Activated CD8-positive, alpha-beta memory T cell treated with anti-CD3 and anti-CD28 coated beads, Interleukin-2, amount 50 U/mL, for 48 hours (primary cell): ENCODE measurements at places on chromosomes 16 and 17.

DNA sequence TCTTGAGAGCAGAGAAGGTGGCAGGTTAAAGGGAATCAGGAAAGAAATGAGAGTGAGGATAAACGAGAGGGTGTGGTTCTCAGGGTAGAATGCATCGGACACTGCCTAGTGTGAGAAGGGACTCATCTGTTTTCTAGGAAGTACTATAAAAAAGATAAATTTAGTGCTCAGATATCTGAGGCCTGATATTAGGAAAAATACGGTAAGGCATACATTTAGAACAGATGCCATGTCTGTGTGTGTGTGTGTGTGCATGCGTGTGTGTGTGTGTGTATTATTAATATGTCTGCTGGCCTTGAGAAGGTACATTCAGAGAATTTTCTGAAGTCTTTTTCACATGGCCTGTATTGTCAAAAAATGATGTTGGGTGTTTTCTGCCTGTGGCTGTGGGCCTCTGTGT is 414.8 kb downstream of the MAF start:
- DNase-seq, result no peak

DNA sequence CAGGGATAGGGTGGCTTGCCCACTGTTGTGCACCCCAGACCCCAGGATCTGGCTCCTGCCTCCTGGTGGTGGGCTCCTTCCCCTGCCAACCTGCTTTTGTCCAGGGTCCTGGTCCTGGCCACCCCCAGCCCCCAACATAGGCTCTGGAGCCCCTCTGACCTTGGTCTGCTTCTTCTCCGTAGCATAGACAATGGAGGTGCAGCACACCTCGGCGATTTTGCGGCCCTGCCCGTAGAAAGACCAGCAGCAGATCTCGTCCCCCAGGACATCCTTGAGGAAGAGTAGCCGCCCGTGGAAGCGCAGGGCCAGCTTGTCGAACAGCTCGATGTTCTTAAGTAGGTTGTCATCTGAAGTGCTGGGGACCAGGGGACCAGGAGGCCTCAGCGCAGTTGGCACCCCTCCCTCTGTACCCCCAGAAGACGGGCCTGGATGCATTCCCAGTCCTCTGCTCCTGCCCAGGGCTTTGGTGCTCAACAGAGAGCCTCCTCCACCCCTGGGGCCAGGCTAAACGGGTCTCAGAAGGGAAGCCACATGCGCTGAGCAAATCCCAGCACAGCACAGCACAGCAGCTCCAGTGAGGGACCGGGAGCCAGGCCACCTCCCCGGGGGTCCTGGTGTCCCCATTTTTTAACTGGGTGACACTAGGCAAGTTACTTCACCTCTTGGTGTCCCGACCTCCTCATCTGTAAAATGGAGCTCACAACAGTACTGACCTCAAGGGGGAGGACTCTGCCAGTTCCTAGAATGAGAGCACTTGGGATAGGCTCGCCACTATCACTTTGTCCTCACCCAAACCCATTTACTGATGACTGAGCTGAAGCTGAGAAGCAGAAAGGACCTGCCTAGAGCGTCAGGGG is 10.8 kb downstream of the ASPHD1 start:
- no peak for DNase-seq

- peak; percentile 98 for DNase-seq
Measured at GRCh38 chr17:29293890-29294579, at the start of gene NUFIP2. TSS of gene NUFIP2 (minus strand) at chr17:29294148. CDS start at chr17:29294059, 89 bp downstream.

DNA sequence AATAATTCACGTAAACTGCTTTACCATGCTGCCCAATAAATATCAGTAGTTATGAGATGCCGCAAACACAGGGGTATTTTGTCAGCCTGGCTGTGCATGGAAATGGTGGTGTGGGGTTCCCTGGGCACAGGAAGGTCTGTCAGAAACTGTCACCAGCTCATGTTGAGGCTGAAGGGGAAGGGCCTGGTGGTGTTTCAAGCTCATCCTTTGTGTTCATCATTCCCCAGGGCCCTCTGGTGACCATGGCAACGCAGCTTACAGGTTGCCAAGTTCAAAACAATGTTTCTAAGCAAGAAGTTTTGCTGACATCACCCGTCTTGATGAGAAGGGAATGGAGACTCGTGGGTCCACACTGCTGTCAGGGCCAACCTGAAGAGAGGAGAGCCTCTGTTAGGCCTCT is 348.9 kb upstream of the C16orf82 start:
- no peak for DNase-seq

DNA sequence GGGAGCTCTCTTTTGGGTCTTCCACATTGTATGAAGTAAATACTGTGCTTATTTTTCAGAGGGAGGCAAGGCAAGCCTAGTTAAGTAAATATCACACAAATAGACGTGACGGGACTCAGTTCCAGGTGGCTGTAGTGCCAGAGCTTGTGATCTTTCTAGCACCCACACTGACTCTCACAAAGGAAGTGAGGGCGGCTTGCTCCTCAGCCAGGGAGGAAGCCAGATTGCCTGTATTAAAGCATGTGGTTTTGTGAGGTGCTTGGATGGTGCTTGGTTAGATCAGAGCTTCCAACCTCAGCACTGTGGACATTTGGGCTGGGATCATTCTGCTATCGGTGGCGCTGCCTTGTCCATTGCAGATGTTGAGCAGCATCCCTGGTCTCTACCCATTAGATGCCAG is 80.1 kb downstream of the VAT1L start:
- no peak for DNase-seq

DNA sequence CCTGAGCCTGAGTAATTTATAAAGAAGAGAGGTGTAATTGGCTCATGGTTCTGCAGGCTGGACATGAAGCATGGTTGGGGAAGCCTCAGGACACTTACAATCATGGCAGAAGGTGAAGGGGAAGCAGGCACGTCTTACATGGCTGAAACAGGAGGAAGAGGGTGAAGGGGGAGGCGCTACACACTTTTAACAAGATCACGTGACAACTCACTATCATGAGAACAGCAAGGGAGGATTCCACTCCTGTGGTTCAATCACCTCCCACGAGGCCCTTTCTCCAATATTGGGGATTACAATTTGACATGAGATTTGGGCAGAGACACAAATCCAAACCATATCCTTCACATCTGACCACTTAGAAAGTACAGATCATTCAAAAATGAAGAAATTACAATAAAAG is 110.6 kb upstream of the SHISA6 start:
- no peak for DNase-seq

DNA sequence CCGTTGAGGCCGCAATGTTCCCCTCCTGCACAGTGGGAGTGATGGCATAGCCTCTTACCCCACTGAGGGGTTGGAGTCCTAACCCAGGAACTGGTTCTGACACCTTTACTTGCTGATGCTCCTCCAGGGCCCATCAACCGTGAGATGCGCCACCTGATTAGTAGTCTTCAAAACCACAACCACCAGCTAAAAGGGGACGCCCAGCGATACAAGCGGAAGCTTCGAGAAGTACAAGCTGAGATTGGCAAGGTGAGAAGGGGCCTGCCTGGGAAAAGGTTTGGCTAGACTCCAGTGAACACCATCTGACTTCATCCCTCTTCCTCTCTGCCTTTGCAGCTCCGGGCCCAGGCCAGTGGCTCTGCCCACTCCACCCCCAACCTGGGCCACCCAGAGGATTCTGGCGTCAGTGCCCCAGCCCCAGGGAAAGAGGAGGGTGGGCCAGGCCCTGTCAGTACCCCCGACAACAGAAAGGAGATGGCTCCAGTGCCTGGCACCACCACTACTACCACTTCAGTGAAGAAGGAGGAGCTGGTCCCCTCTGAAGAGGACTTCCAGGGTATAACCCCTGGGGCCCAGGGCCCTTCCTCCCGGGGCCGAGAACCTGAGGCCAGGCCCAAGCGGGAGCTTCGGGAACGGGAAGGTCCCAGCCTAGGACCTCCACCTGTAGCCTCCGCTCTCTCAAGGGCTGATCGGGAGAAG is 5.8 kb downstream of the RNF40 start:
- no peak for DNase-seq

- DNase-seq, result no peak
Measured at GRCh38 chr17:1898332-1898731, 68.5 kb downstream of the RPA1 start.

- no peak for DNase-seq
Measured at GRCh38 chr16:80875616-80876015, 71.2 kb upstream of the CDYL2 start.

- no peak for DNase-seq
Measured at GRCh38 chr16:23855010-23855409, 19.2 kb downstream of the PRKCB start.

DNA sequence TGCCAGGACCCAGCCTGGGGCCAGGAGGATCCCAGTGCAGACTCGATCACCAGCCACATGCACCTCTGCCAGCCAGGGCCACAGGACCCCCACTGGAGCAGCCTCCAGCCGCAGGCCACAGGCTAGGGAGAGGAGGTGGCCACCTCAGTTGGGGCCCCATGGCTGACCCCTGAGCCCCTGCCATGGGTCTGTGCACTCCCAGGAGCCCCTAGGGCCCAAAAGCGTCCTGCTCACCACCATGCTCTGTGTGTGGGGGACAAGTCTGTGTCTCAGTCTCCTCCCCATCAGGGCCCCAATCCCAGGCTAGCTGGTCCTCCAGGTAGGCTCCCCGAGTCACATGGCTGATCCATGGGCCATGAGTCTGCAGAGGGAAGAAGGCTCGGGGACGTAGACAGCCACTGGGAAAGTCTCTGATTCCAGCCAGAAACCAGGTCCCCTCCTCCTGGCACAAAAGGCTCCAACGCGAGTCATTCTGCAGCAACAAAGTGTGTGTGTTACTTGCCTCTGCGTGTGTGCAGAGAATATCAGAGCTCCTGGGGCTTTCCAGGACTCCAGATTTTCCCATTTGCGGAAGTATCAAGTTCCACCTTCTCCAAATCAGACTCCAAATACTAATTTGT is 6.1 kb upstream of the PRSS8 start:
- DNase-seq, result peak; percentile 66

- DNase-seq, result no peak
Measured at GRCh38 chr17:2780256-2780655, 16.0 kb upstream of the RAP1GAP2 start.

DNA sequence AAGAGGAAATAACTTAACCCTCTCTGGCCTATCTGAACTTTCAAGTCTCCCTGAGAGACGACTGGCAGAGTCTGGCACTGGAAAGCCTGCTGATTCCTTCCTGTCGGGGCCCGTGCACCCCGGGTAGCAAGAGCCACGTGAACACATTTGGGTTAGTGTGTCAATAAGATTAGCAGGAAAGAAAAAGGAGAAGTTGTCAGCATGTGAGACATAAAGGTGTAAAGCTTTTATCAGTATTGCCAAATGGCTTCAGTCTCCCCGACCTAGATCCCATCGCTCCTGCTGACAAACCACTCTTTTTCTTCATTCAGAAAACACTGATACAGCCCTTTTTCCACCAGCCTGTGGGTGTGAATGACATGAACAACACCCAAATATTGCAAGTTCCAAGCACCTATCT is 74.4 kb downstream of the CCT6B start:
- DNase-seq, result no peak

GRCh38 chr16:29743827-29744531 is 1.8 kb downstream of the C16orf54 start:
- peak; percentile 69 for DNase-seq

- no peak for DNase-seq
Measured at GRCh38 chr16:81537721-81538561, 93.3 kb downstream of the CMIP start.

GRCh38 chr17:43694081-43694870 is 32.6 kb upstream of the MEOX1 start:
- DNase-seq, result peak; percentile 83
